CD4-positive, alpha-beta memory T cell (primary cell): ENCODE measurements at places on chromosomes 7 and 10.
A peak's percentile ranks its signal among the peaks of the same experiment; 100 is the strongest.

DNA sequence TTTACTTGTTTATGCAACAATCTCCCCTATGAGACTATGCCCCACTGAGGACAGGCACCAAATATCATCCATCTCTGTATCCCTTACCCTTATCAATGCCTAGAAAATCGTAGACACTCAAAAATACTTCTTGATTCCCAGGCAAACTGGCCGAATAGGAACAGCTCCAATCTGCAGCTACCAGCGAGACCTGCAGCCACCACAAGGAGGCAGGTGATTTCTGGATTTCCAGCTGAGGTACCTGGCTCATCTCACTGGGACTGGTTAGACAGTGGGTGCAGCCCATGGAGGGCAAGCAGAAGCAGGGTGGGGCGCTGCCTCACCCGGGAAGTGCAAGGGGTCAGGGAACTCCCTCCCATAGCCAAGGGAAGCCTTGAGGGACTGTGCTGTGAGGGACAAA is 10.8 kb upstream of the PPP1R3C start:
- no peaks in the 10 kb centered on the region for H3K4me1 ChIP-seq
- no peaks in the 10 kb centered on the region for H3K27me3 ChIP-seq
- H3K4me3 ChIP-seq, result no peak overlapping the region
- H3K36me3 ChIP-seq, result no peaks in the 10 kb centered on the region
- H3K27ac ChIP-seq, result no peak overlapping the region

DNA sequence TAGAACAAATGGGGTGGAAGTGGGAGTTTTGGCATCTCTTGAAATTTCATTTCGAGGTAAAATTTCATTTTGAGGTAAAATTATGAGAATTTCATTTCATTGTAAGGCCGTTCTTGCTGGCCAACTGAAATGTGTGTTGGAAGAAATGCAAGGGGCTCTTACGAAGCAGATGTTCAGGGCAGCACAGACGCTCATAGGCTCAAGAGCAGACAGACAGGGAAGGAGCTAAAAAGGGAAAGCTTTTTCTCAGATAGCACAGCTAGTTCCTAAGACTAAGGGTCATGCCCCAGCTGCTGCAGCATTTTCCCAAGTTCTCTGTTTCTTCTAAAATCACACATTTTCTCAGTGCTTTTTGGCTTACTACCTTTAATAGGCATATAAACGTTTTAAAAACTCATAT is 65.1 kb upstream of the SFMBT2 start:
- H3K36me3 ChIP-seq, result no peaks in the 10 kb centered on the region
- no peak for DNase-seq
- no peak overlapping the region for H3K4me3 ChIP-seq
- no peak overlapping the region for H3K27ac ChIP-seq
- peaks cover 48% of the 10 kb centered on the region for H3K4me1 ChIP-seq

DNA sequence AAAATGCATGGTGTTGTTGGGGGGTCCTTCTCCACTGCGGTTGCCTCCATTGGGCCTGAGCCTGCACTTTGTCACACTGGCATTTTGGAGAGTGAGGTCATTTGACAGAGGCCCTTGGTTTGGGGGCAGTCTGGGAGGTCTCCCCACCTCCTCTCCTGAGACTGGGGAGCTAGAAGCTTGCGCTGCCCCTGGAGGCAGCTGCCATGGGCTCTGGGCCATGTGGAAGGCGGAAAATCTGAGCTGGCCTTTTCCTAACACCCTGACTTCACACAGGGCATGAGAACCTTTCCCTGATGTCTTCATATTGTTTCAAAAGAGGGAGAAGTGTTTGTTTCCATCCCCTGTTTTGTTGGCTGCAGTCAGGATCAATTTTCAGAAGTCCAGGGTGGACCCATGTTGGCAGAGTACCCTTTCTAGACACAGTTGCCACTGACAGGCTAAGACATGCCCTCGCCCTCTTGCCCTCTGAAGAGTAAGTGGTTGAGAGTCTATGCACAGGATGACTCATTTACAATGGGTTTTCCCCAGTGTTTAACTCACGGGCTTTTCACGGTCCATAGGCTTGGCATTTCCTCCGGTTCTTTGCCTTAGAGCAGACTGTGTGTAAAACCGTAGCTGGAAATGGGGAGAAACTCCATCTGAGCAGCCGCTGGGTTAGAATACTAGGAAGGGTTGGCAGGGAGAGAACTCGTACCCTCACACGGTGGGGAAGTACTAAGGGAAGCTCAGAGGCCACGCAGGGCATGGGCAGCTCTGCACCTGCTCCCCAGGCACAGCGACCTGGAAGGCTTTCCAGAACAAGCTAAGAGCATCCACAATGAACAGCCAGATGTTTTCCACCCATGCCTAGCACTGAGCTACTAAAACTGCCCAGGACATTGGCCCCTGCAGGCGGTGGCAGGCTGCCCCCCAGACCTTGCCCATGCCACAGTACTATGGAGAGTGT is 655.0 kb downstream of the SDK1 start:
- H3K27me3 ChIP-seq, result no peaks in the 10 kb centered on the region
- no peak overlapping the region for H3K27ac ChIP-seq

DNA sequence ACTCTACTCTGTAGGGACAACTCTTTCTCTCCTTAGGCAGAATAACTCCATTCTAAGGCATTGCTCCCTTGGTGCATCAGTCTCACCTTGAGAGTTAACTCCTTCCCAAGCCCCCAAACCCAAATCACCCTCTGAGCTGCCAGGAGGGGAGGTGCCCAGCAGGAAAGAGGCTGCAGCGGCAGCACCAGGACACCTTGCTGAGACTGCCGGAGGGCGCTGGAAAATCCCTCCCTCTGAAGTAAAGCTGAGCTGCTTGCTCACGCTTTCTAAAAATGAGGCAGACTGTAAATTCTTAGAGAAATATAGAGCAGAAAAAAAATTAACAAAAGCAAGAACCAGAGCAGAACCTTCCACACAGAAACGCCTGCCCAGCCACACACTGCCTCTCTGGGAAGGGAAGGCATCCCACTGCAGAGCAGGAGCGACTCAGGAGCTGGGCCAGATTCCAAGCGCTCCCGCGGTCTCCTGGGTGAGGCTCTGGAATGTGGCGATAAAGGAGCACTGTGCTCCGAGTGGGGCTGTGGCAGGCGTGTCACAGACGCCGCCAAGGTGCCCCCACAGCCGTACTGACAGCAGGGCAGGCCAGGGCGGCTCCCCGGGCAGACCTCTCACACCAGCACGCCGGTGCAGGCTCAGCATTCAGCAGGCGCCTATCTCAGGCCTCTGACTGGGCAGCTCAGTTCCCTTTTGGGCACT is 202.1 kb downstream of the TNS3 start:
- H3K4me1 ChIP-seq, result no peaks in the 10 kb centered on the region
- H3K36me3 ChIP-seq, result no peaks in the 10 kb centered on the region
- no peaks in the 10 kb centered on the region for H3K27me3 ChIP-seq
- no peak overlapping the region for H3K4me3 ChIP-seq

GRCh38 chr7:96708872-96709271 is 774 bp downstream of the SEM1 start:
- no peaks in the 10 kb centered on the region for H3K36me3 ChIP-seq
- H3K27ac ChIP-seq, result peak overlapping the region; percentile 70
- peak overlapping the region; percentile 83 for H3K4me3 ChIP-seq

GRCh38 chr7:51295440-51296245 is 21.0 kb downstream of the COBL start:
- H3K27me3 ChIP-seq, result no peaks in the 10 kb centered on the region
- H3K4me1 ChIP-seq, result no peaks in the 10 kb centered on the region
- H3K36me3 ChIP-seq, result no peaks in the 10 kb centered on the region
- no peak overlapping the region for H3K4me3 ChIP-seq
- DNase-seq, result no peak

DNA sequence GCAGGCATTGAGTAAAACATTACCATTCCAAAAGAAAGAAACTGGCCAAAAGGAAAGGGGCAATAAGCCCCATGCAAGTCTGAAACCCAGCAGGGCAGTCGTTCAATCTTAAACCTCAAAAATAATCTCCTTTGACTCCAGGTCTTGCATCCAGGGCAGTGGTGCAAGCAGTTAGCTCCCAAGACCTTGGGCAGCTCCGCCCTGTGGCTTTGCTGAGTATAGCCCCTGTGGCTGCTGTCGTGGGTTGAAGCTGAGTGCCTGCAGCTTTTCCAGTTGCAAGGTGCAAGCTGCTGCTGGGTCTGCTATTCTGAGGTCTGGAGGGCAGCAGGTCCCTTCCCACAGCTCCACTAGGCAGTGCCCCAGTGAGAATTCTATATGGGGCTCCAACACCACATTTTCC is 580.1 kb upstream of the AUTS2 start:
- H3K4me3 ChIP-seq, result no peak overlapping the region
- no peaks in the 10 kb centered on the region for H3K27me3 ChIP-seq
- H3K4me1 ChIP-seq, result no peaks in the 10 kb centered on the region
- no peak overlapping the region for H3K27ac ChIP-seq
- DNase-seq, result no peak
- no peaks in the 10 kb centered on the region for H3K36me3 ChIP-seq

- H3K4me1 ChIP-seq, result no peaks in the 10 kb centered on the region
- no peaks in the 10 kb centered on the region for H3K36me3 ChIP-seq
- no peak overlapping the region for H3K4me3 ChIP-seq
- no peak overlapping the region for H3K27ac ChIP-seq
Measured at GRCh38 chr10:132793213-132793612, 7.3 kb upstream of the NKX6-2 start.

- peak; percentile 55 for DNase-seq
- H3K36me3 ChIP-seq, result no peaks in the 10 kb centered on the region
- H3K4me1 ChIP-seq, result peaks cover 38% of the 10 kb centered on the region
- no peak overlapping the region for H3K27ac ChIP-seq
Measured at GRCh38 chr7:77331938-77332695, 84.0 kb downstream of the GSAP start.

- H3K27me3 ChIP-seq, result no peaks in the 10 kb centered on the region
- H3K36me3 ChIP-seq, result no peaks in the 10 kb centered on the region
- no peak overlapping the region for H3K27ac ChIP-seq
- no peak for DNase-seq
- no peaks in the 10 kb centered on the region for H3K4me1 ChIP-seq
- no peak overlapping the region for H3K4me3 ChIP-seq
Measured at GRCh38 chr7:92655346-92655884, 65.2 kb upstream of the FAM133B start.

DNA sequence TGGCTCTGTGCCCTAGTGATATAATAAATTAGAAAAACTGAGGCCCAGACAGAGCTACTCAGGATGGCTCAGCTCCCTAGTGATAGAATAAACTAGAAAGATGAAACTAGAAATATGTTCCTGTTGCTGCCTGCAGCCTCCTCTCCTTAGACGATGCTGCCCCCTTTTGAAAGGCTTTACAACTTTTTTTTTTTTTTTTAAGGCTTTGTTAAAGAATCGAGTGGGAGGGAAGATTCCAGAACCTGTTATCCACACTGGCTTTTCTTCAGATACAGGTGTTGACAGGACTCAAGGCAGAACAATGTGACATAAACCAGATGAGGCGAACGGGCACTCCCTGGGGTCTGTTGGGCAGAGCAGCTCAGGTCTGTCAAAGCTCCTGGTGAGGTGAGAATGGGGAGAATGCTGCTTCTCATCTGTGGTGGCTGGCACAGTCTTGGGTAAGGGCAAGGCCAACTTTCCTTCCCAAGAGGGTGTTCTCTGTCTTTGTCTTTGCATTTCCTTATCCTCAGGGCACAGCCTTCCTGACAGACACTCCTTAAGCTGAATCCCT is 175.1 kb downstream of the COBL start:
- no peak overlapping the region for H3K4me3 ChIP-seq
- DNase-seq, result no peak
- no peaks in the 10 kb centered on the region for H3K27me3 ChIP-seq
- H3K4me1 ChIP-seq, result peaks cover 6% of the 10 kb centered on the region

DNA sequence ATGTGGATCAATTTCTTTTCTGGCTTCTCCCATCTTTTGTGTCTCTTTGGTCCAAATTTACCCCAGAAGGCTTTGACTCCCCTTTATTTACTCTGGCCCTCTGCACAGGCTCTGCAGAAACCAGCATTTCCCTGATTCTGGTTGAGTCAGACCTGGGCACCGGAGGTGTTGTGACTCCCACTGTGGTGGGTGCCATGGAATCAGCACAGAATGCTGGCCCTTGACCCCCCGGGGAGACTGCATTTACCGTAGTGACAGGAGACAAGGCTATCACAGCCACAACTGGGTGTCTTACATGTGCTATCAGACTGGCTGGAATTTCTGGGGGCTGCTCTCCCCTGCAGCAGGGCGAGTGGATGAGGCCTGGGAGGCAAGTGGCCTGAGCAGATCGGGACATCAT is 37.6 kb downstream of the PLXDC2 start:
- no peaks in the 10 kb centered on the region for H3K4me1 ChIP-seq
- no peak for DNase-seq
- no peak overlapping the region for H3K4me3 ChIP-seq
- H3K36me3 ChIP-seq, result no peaks in the 10 kb centered on the region

DNA sequence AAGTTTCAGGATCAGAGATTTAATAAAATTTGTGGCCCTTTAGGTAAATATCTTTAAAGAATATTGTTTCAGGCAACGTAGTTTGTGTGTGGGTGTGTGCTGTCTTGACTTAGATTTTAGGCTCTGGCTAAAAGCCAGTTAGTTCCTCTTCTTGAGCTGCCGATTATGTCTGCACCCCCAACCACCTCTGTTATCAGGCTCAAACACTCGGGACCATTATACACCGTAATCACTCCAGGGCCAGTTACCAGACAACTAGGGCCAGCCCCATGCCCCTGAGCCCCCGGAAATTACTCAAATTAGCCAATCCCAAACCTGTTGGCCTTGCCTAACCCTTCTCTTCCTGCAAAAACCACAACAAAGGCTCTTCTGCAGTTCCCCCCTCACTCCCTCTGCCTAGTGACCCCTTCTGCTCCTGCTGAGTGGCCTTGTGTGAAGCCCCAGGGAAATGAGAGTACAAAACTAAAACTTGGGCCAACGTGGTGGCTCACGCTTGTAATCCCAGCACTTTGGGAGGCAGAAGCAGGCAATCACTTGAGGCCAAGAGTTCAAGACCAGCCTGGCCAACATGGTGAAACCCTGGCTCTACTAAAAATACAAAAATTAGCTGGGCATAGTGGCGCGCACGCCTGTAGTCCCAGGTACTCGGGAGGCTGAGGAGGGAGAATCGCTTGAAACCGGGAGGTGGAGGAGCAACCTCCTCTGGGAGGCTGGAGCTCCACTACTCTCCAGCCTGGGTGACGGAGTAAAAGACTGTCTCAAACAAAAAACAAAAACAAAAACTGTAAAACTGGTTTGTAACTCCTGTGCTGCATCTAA is 9.2 kb upstream of the HNRNPF start:
- no peaks in the 10 kb centered on the region for H3K36me3 ChIP-seq
- H3K4me1 ChIP-seq, result peaks cover 36% of the 10 kb centered on the region
- H3K27me3 ChIP-seq, result no peaks in the 10 kb centered on the region
- H3K4me3 ChIP-seq, result no peak overlapping the region
- peak; percentile 56 for DNase-seq
- peak overlapping the region; percentile 40 for H3K27ac ChIP-seq

DNA sequence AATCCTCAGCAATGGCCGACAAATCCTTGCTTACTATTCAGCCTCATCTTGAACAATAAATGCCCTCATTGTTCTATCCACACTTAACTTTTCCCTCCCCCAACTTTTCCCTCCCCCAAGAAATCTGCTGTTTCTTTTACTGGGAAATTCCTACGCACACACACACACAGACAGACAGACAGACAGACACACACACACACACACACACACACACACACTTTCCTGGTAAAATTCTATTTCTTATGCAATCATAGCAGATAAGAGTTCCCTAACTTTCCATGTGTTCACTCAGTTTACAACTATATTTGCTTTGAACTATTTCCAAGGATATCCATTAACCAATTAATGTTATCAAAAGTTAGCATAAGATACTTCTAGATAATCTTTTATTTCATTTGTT is 52.9 kb downstream of the RELN start:
- H3K27me3 ChIP-seq, result no peaks in the 10 kb centered on the region
- H3K27ac ChIP-seq, result no peak overlapping the region
- H3K4me3 ChIP-seq, result no peak overlapping the region
- DNase-seq, result no peak
- no peaks in the 10 kb centered on the region for H3K4me1 ChIP-seq
- H3K36me3 ChIP-seq, result no peaks in the 10 kb centered on the region
